ENCODE measurements at places on chromosomes 13 and 19.

GRCh38 chr13:112725346-112726015 is 35.6 kb downstream of the ATP11A start:
- no peak for ATAC-seq

- peak; percentile 72 for ATAC-seq
These were observed 22.4 kb downstream of the EPSTI1 start for GRCh38 chr13:42969565-42970172.

- ATAC-seq, result no peak
These were observed 9.3 kb upstream of the CEACAM3 start for GRCh38 chr19:41787055-41787454.

- ATAC-seq, result no peak
These were observed 29.3 kb downstream of the GSX1 start for GRCh38 chr13:27821566-27821965.

DNA sequence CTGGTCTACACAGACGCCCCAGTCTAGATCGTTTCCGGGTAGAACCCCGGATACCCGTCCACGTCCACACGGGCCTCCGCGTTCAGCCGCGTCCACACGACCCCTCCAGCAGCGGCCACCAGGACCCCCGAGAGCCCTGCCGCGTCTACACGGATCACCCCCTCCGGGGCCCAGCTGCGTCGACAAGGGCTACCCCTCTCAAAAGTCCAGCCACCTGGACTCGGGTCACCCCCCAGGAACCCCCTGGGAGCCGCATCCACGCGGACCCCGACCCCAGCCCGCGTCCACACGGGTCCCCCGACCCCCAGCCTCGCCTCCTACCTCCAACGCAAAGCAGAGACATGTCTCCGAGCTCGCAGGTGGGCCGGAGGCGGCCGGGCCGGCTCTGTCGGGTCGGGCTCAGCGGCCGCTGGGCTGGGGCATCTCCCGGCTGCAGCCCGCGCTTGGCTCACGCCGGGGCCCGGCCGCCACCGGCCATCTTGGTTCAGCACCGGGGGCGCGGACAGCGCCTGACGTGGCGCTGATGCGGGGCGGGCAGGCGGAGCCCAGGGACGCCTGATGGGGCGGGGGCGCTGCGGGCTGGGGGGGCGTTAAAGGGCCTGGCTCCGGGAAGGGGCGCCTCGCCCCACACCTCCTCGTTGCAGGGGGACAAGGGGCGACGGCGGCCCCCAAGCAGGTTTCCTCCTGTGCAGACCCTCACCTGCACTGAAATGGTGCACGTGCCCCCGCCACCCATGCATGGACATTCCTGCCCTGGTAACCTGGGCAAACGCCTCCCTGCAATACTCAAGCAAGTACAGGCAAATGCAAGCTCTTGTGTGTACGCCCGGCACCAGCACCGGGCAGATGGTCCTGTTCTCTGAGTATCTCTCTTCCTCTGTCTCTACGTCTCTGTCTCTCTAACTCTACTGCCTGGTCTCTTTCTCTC is at the start of gene UNC13A:
TSS of gene UNC13A (minus strand) at position 498 of the 928 bp plus-strand sequence. CDS start at position 343, 155 bp downstream.
- peak; percentile 66 for ATAC-seq

GRCh38 chr19:55611983-55612645 is 6.7 kb downstream of the ZNF865 start:
- ATAC-seq, result no peak

DNA sequence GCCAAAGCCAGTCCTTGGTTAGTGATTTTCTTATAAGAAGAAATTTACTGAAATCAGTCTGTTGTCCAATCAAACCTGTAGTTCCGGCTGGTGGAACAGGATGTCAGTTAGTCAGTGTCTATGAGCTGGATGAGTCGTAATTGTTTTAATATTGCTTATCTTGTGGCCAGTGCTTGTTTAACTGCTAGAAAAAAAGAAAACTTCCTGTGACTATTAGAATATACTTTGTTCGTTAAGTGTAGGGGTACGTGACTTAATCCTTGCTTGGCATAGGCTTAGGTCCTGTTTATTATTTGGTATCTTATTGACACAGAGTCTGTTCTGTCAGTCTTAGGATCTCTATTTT is 1484.8 kb upstream of the MIR17HG start:
- no peak for ATAC-seq

DNA sequence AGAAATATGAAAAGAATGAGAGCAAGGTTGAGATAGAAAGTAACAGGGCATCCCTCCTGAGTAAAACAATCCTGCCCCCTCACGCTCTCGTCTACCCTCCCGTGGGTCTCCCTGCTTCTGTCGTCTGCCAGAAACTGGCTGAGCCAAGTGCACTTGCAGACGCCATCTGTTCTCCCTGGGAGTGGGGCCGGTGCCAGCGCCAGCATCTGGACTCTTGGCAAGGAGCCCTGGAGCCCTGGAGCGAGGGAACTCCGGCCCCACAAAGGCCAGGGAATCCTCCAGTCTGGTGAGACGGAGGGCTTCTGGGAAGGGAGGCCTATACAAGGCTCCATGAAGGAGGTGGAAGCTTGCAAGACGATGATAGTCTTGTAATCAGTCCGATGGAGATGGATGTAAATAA is 2.3 kb upstream of the TMEM91 start:
- ATAC-seq, result no peak

GRCh38 chr19:15225760-15226159 is 6.5 kb downstream of the EPHX3 start:
- ATAC-seq, result no peak

GRCh38 chr19:46251416-46251815 is 21.9 kb downstream of the IGFL1 start:
- ATAC-seq, result peak; percentile 82

GRCh38 chr13:43686557-43686956 is 100.2 kb downstream of the ENOX1 start:
- peak; percentile 55 for ATAC-seq

- ATAC-seq, result no peak
These were observed 187.2 kb downstream of the ITGBL1 start for GRCh38 chr13:101639711-101640110.

GRCh38 chr13:29190298-29190697 is 370.2 kb downstream of the MTUS2 start:
- no peak for ATAC-seq

- ATAC-seq, result no peak
These were observed 229.1 kb downstream of the KCNRG start for GRCh38 chr13:50244355-50244712.

GRCh38 chr13:113187263-113187669 is 21.2 kb downstream of the PCID2 start:
- ATAC-seq, result peak; percentile 100

DNA sequence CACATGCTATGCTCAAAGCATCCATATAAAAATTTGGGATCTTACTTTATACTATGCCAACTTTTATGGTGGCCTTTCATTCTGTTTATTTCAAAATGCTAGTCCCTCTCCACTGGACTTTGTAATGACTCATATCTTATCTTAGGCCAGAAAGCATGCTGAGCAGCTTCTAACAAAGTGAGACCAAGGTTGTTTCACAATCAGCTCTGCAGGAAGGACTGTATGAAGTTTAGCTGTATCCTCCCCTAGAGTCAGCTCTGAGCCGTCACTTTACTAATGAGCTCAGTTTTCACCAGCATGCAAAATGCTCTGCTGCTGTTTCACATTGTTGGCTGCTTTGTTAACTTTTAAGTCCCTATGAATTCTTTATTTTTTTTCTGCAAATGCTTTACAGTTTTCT is 1608.8 kb downstream of the OLFM4 start:
- no peak for ATAC-seq

DNA sequence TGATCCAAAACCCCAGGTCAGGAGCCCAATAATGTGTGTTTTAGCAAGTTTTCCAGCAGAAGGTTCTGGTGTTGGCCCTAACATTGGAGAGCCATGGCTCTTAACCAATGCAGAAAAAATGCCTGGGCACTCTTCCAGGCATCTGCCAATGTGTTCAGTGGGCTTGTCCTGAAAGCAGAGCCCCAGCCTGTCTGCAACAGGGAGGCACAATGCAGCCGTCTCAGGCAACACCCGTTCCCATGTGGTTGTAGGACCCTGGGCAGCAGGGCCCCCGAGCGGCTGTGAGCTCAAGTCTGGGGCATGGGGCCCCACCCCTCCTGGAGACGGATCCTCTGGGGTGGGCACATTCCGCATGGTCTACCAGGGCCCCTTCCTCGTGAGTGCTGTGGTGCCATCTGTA is 58.1 kb upstream of the SIAH3 start:
- ATAC-seq, result no peak

Measured in esophagus mucosa (tissue), 1 donor.